ENCODE measurements at places on chromosomes 11 and 22.

- peak; percentile 51 for DNase-seq
Observed at GRCh38 chr22:21791635-21792625, 56.3 kb upstream of the YPEL1 start.

- peak; percentile 79 for DNase-seq
Observed at GRCh38 chr11:118911880-118912741, 13.6 kb downstream of the BCL9L start.

DNA sequence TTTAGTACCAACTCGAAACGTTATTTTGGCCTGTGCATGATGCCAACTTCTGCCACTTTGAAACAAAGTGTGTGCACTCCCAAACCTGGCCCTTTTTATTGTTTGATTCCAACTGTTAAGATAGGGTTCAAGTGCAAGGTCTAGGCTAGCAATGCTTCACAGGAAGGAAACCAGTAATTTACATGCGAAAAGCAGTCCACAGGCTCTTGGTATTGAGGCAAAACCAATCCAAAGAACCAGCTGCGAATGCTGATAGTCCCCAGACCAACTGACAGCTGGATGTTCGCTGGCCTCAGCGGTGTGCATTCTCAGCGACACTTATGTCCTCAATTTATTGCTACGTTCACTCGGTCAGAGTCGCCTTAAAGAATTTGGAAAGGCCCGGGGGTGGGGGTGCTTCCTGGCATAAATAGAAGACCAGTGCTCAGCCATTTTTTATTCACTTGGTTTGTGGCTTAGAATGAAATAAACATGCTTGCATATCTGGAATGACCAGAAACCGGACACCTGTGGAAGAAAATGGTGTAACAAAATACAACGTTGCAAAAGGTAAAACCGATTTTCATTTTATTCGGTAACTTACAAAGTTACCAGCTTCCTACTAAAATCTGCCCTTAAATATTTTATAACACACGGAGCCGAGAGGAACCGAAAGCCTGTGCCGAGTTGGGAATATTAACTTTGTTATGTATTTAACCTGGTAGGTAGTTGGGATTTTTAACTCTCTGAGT, 1.6 kb downstream of the CPT1A start:
- no peak for DNase-seq

GRCh38 chr11:12777208-12777874, 103.1 kb downstream of the TEAD1 start:
- DNase-seq = no peak

GRCh38 chr22:45934168-45934564, 42.8 kb downstream of the WNT7B start:
- DNase-seq = no peak

DNA sequence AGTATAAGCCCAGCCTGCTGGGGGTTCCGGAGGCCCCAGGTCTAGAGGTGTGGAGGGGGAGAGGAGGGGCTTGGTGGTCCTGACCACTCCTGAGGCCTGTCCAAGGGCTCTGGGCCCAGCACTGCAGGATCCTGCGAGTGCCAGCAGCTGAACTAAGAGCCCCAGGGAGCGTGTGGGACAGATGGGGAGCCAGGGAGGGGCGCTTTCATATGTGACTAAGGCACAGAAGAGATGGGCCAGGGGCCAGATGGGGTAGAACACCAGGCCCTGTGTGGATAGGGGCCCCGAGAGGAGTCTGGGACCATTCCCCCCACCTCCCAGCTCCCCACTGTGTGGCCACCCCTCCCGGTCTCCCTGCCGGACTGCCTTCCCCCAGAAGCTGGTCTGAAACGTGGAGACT, 18.4 kb downstream of the MAFF start:
- no peak for DNase-seq

DNA sequence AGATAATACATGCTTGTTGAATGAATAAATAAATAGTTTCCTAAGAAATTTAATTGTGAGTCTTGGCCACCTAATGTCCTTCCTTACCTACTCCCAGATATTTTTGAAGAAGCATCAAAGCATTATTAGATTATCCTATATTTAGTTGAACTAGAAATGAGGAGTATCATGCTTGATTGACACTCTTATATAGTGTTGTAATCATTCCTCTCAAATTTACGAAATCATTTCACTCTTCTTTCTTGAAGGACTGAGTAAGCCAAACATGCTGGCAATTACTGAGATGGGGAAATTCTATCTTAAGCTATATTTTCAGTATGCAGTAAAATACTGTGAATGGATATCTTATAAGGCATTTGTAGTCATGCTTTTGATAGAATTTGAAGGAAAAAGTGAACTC, 189.0 kb downstream of the LUZP2 start:
- DNase-seq = no peak
